Suppressor macrophage (primary cell): ENCODE measurements at places on chromosomes 16 and 17.

DNA sequence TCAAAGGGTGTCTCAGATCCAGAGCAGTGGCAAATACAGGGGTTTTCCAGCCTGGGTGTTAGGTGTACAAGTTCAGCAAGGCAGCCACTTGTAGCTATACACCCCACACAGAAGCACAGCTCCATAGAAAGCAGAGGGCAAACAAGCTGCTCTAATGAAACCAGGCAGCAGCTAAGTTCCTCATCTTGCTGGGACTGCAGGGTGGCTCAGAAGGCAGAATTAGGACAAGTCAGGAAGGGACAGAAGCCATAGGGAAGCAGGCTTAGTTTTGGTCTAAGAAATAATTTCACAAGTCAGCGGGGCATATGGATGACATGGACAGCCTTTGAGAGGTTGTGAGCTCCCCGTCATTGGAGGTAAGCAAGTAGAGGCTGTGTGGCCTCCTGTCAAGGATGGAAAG, 23.7 kb downstream of the CNGB1 start:
- DNase-seq, result peak; percentile 75

DNA sequence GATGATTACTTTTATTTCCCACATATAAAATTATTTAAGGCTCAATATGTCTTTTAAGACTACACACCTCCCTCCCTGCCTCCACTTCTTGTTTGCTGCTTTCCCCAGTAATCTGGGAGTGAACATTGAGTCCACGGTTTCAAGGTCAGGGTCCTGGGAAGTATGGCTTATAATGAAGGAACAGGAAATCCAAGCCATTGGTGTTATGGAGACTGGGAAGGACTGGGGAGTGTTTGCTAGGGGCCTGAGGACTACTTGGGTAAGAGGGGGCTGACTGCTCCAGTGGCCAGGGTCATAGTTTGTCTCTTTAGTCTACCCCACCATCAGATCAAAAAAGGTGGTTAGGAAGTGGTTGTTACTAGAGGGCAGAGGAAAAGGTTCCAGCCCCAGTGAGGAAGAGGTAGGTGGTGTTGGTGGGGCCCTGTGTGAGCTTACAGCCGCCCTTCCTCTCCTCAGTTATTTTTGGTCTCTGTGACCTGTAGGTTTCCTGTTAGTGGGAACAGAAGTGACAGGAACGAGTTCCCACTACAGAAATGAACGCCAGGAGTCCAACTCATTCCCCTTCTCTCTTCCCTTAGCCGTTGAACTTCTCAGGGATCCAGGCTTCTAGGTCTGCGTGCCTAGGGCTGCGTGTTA, 742 bp upstream of the SLC16A13 start:
- no peak for DNase-seq

DNA sequence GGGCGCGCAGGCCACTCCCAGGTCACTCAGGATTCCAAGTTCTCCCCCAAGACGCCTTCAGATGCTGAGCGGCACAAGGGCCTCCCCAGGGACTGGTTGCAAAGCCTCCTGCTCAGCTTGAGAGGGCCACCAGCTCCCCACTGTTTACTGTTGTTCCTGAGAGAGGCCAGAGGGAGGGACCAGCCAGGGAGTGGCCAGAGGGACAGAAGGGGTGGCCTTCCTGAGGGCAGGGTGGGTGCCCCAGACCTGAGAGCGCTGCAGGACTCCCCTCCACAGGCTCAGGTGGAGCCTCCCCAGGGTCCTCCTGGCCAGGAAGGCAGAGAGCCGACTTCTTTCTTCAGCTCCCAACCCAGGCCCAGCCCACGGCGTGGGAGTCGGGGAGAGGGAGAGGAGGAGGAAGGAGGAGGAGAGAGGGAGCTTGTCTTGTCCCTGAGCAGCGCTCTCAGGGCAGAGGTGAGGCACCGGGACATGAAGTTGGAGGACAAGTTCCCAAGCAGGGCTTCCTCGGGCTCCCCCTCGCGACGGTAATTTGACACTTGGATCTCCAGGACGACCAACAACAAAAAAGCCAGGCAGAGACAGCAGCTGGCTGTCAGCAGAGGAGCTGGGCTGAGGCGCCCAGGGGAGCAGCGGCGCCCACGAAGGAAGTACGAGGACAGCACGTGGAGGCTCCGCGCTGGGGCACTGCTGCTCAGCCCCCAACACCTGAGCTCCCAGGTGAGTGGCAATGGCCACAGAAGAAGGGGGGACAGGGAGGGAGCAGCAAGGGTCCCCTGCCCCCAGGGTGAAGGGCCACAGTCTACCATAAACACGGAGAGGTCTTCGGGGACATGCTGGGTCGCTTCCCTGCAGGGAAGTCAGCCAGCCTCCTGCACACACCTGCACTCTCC, 497 bp downstream of the SMIM5 start:
- DNase-seq, result peak; percentile 76

DNA sequence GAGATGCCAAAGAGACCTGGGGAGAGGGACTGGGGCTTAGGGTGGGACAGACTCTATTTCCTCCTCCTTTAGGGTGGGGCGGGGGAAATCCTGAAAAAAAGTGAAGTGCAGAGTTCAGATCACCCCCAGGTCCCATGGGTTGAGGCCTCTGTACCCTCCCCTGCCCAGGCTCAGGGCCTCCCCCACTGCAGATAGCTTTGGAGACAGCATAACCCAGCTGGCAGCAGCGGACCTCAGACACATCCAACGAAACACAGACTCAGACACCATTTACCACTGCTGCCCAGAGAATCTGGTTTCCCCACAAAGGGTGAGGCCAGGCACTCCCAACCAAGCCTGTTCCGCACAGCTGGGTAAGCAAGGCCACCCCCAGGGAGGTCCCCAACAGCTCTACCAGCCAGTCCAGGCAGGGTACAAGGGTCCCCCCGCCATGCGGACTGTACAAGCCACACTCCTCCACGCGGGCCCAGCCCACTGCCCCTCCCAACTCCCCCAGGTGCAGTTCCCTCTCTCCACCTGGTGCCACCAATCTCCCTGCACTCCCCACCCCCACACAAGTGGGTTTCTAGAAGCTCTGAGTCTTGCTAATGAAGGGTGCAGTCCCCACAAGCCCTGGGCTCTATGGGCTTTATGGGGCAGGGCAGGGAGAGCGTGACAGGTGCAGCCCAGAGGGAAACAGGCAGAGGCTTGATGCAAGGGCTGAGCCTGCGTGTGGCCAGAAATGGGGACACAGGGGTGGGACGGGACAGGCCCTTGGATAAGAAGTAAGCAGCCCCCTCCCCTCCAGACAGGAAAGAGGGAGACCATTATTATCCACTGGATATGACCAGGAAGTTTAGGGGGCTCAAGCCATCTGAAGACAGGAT, 8.9 kb downstream of the RHBDF2 start:
- peak; percentile 79 for DNase-seq

GRCh38 chr16:54143410-54143809, 143.2 kb downstream of the IRX3 start:
- DNase-seq, result no peak

DNA sequence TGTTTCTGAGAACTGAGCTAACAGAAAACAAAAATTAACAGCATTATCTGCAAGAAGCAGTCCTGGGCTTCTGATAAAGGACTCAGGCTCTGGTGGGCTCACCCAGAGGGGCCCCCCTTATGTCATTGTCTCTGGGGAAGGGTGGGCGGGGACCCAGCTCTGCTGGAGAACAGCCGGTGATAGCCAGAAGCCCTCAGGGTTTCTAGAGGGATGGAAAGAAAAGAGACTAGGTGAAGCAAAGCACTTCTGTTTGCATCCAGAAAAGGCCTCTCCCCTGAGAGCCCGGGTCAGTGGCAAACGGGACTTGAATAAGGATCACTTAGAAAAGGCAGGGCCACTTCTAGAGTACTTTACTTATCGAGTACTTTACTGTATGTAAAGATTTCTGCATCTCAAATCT, 7.0 kb upstream of the CDC42EP4 start:
- DNase-seq, result no peak

DNA sequence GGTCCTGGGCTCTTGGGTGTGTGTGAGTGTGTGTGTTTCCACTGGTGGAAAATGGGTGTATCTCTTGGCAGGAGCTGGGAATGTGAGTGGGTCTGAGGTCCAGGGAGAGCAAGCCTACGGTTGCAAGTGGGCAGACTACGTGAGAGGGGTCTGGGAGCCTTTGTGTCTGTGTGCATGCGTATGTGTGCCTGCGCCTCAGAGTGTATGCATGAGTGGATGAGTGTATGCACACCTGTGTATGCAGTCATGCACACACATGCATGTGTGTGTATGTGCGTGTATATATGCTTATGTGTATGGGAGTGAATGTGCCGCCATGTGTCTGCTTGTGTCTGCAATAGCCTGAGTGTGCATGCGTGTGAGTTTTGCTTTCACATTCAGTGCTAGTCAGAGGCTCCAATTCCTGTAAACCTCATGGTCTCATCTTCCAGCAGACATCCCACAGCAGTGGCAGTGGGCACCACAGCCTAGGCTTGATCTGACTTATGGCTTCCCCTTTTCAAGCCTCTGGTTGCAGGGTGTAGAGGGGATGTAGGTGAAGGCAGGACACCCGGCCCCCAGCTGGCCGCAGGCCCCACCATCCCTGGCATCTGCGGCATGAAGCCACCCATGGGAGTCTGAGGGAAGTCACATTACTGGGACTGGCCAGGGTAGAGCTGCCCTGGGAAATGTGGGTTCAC, 19.7 kb upstream of the RMI2 start:
- DNase-seq, result peak; percentile 58

- DNase-seq, result no peak
Measured at GRCh38 chr17:75090871-75091854, 3.4 kb downstream of the SLC16A5 start.

GRCh38 chr17:62780951-62781350, 27.2 kb downstream of the MARCHF10 start:
- no peak for DNase-seq

- no peak for DNase-seq
Measured at GRCh38 chr17:63142836-63143235, 176.8 kb downstream of the TANC2 start.

DNA sequence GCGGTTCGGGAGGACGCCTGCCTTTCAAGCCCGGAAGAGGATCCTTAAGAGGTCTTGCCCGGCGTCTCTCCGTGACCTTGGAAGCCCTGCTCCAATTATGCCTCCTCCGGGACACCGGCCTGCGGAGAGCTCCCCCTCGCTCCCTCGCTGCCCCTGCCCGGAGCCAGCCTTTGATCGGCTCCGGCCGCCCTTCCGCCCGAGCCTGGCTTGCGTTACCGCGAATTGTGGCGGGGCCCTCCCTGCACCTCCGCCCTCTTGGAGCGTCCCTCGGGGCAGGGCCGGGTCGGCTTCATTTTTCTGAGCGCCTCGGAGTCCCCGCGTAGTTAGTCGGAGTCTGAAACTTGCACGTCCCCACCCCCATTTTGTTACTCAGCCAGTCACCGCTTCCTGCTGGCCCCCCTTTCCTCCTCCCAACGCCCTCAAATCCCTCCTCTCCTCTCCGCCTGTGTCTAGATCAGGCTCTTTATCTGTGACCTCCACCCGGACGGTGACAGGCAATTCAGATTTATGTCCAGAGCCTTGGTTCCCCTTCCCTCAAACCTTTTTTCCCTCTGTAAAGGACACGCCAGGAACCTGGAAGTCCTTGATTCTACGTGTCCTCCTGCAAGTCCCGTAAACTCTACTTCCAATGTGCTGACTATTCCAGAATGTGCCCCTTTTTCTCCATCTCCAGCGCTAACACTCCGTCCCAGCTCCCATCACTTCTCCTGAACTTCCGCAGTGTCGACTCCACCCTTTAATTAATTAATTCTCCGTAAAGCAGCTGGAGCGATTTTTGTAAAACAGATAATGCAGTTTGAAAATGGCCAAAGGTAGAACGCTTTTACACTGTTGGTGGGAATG, 569 bp upstream of the RABEP2 start:
- DNase-seq, result peak; percentile 82

GRCh38 chr16:78368121-78369102, 269.0 kb downstream of the WWOX start:
- no peak for DNase-seq

DNA sequence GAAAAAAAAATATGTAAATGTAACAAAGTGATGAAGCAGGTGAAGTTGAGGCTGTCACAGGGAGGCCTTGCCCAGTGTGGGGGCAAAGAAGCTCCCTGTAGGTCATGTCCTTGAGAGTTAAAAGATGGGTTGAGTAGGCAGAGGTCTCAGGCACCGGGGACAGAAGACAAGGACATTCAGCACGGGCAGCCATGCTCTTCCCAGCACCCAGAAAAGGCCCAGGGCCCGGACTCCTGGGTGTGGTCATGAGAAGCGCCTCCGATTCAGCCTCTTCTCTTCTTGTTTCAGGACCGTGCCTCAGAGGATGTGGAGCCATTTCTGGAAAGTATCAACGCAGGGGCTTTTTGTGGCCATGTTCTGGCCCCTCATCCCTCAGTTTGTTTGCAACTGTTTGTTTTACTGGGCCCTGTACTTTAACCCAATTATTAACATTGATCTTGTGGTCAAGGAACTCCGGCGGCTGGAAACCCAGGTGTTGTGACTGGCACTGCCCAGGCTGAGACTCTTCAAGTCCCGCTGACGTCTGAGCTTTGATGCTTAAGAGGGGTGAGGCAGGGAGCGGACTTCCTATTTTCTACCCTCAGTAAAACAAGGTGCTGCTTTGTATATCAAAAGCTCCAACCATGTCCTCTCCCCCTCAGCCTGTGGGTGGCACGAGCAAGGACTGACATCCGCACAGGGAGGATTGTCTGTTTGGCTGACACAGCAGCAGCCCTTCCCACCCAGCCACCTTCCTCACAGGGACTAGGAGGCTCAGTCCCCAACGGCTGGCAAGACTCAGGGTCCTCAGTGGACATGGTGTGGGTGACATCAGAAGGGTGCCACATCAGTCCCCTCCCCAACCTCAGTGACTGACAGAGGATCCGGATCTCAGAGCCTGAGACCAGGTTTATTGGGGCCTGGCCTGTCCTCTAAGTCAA, 26.5 kb downstream of the PLA2G10 start:
- DNase-seq, result no peak

DNA sequence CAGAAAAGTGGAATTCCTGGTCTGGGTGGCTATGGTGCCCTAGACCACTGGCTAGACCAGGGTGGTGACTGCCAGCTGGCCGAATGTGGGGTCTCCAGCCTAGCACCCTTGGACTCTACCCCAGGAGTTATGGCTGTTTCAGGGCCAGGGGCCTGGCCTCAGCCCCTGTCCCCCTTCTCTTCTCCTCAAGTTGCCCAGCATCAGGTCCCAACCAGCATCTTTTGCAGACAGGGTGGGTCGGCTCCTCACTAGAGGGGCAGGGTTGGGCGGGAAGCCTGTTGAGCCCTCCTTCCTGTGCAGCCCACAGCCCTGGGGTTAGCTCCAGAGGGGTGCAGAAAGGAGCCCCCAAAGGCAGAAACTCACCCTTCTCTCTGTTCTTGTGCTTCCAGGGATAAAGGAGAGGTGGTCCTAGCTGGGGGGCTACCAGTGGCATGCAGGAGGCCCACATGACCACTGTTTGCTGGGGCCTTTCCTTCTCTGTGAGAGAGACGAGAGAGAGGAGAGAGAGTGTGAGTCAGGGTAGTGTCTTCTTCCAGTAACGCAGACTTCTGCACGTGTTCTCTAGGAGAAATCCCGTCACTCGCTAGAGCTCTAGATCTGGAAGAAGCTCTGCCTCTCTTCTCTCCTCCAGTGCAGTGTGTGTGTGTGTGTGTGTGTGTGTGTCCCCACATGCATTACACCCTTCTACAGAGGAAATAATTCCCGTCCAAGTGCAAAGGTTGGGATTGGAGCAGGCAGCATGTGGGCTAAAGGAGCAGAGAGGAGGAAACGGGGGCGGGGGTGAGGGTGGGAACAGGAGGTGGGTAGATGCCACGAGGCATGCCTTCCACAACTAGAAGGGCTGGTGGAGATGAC, 209.4 kb downstream of the SEC14L1 start:
- peak; percentile 43 for DNase-seq

- no peak for DNase-seq
Measured at GRCh38 chr16:11409398-11409797, 64.1 kb downstream of the RMI2 start.
